ENCODE measurements at places on chromosomes 1 and 21. TPM values are rescaled to one million over a fixed set of nuclear protein-coding genes. Genes with fewer than 3 reads are reported as not detected.

DNA sequence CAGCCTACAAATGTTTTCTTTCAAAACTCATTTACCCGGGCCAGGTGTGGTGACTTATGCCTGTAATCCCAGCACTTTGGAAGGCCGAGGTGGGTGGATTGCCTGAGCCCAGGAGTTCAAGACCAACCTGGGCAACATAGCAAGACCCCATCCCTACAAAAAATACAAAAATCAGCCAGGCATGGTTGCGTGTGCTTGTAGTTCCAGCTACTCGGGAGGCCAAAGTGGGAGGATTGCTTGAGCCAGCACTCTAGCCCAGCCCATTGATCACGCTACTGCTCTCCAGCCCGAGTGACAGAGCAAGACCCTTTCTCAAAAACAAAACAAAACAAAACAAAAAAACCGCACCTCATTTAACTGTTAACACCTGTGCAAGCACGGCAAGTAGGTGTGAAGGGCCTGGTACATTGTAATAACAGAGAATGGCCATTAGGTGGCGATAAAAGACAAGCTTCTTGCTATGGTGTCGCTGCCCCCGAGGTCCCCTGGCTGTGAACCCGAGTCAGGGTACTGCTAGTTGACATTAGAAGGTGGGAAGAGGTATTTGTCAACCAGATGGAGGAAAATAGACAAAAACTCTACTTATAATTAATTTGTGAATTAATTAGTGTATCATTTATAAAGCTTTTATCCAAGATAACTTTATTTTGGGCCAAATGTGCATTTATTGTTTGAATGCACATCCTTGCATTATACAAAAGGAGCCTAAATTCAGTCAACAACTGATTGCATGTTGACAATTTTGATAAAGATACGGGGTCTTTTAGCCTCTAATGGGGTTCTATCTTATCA, 66.5 kb downstream of the SH3BGR start:
- no peaks in the 10 kb centered on the region for H3K36me3 ChIP-seq
- peak; percentile 27 for DNase-seq
- no peaks in the 10 kb centered on the region for H3K4me1 ChIP-seq
- H3K27ac ChIP-seq, result no peak overlapping the region
- H3K4me3 ChIP-seq, result no peak overlapping the region

Gene LENEP
- total RNA-seq, result not detected

Gene ERMAP
- total RNA-seq, result 9.2 TPM

GRCh38 chr1:232965124-232965911, 14.9 kb downstream of the NTPCR start:
- peaks cover 8% of the 10 kb centered on the region for H3K4me1 ChIP-seq
- H3K36me3 ChIP-seq, result no peaks in the 10 kb centered on the region
- H3K27me3 ChIP-seq, result no peaks in the 10 kb centered on the region
- no peak for DNase-seq
- no peak overlapping the region for H3K4me3 ChIP-seq
- H3K27ac ChIP-seq, result no peak overlapping the region

GRCh38 chr1:231036416-231036815, 3.6 kb downstream of the FAM89A start:
- H3K27me3 ChIP-seq, result no peaks in the 10 kb centered on the region
- no peak overlapping the region for H3K27ac ChIP-seq
- H3K4me3 ChIP-seq, result no peak overlapping the region
- H3K36me3 ChIP-seq, result no peaks in the 10 kb centered on the region
- DNase-seq, result no peak
- H3K4me1 ChIP-seq, result peaks cover 9% of the 10 kb centered on the region

DNA sequence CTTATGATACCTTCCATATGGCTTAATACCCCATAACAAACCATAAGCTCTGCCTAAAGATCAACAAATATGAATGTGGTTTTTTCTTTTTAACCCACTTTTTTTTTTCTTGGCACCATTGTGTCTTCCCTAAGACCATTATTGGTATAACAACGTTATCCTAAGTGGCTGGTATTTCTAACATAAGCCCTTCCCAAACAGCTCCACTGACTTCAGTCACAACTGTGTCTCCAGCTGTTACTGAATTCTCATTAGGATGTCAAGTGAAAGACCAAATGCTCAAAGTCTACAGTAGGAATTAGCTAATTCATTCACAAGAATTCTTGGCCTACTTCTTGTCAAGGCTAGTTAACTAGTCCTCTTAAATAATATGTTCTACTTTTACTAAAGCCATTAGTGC, 4.2 kb upstream of the RXRG start:
- no peak overlapping the region for H3K4me3 ChIP-seq
- no peaks in the 10 kb centered on the region for H3K36me3 ChIP-seq
- H3K27me3 ChIP-seq, result peaks cover 21% of the 10 kb centered on the region
- no peak overlapping the region for H3K27ac ChIP-seq

Gene SPRR4
- total RNA-seq, result not detected

- no peaks in the 10 kb centered on the region for H3K36me3 ChIP-seq
- H3K27me3 ChIP-seq, result no peaks in the 10 kb centered on the region
- no peak for DNase-seq
Measured at GRCh38 chr1:227897704-227898438, 49.9 kb downstream of the WNT9A start.

Gene LCE1A
- not detected for total RNA-seq

- peak within 1 kb of the TSS; percentile 93 for H3K4me3 ChIP-seq
- peak; percentile 76 for DNase-seq
- H3K27ac ChIP-seq, result peak within 1 kb of the TSS; percentile 73
- no peaks in the 10 kb centered on the region for H3K4me1 ChIP-seq
Measured at GRCh38 chr1:186828611-186829454, at the start of gene PLA2G4A. Gene PLA2G4A, plus strand, starts transcription at chr1:186828949. Its CDS starts 25,406 bp downstream, at chr1:186854355.

GRCh38 chr1:243575070-243575469, 275.0 kb downstream of the AKT3 start:
- no peaks in the 10 kb centered on the region for H3K36me3 ChIP-seq
- H3K27ac ChIP-seq, result no peak overlapping the region
- H3K4me1 ChIP-seq, result peaks cover 3% of the 10 kb centered on the region

Gene LDLRAD1
- not detected for total RNA-seq

All from astrocyte (in vitro differentiated cells and primary cell).